ENCODE measurements at places on chromosomes 3 and 15. TPM values are rescaled to one million over a fixed set of nuclear protein-coding genes. Genes with fewer than 3 reads are reported as not detected.

GRCh38 chr15:31098491-31098917, 3.0 kb downstream of the TRPM1 start:
- H3K27me3 ChIP-seq = no peaks in the 10 kb centered on the region
- H3K4me1 ChIP-seq = no peaks in the 10 kb centered on the region
- no peak for DNase-seq
- H3K27ac ChIP-seq = no peak overlapping the region

STRIT1 gene
- total RNA-seq = not detected

KNG1 gene
- not detected for total RNA-seq

- no peak overlapping the region for H3K4me3 ChIP-seq
- H3K27ac ChIP-seq = no peak overlapping the region
- DNase-seq = no peak
- H3K36me3 ChIP-seq = no peaks in the 10 kb centered on the region
- H3K4me1 ChIP-seq = peaks cover 3% of the 10 kb centered on the region
Observed at GRCh38 chr15:78363381-78363734, 23.2 kb downstream of the CRABP1 start.

DNA sequence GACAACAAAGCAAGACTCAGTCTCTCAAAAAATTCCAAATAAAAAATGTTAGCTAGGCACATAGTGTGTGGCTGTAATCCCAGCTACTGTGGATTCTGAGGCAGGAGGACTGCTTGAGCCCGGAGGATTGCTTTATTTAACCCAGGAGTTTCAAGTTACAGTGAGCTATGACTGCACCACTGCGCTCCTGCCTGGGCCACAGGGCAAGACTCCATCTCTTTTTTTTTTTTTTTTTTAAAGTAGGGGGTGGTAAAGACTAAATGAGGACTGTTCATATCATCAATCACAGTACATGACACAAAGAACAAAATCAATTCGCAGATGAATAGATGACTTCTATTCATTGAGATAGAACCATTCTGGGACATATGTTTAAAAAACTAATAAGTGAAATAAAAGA, 48.1 kb downstream of the ACAP2 start:
- H3K4me1 ChIP-seq = no peaks in the 10 kb centered on the region
- no peak for DNase-seq
- H3K27me3 ChIP-seq = no peaks in the 10 kb centered on the region
- no peaks in the 10 kb centered on the region for H3K36me3 ChIP-seq

GCNT3 gene
- total RNA-seq = 7.3 TPM

GRCh38 chr3:12990306-12990705, 82.9 kb downstream of the IQSEC1 start:
- H3K27me3 ChIP-seq = peaks cover 5% of the 10 kb centered on the region
- DNase-seq = no peak
- H3K4me1 ChIP-seq = no peaks in the 10 kb centered on the region
- H3K27ac ChIP-seq = no peak overlapping the region
- H3K36me3 ChIP-seq = no peaks in the 10 kb centered on the region

GRCh38 chr15:58671186-58671585, 78.3 kb downstream of the ADAM10 start:
- H3K4me1 ChIP-seq = peaks cover 11% of the 10 kb centered on the region
- H3K27ac ChIP-seq = no peak overlapping the region
- peaks cover 4% of the 10 kb centered on the region for H3K36me3 ChIP-seq
- H3K4me3 ChIP-seq = no peak overlapping the region

DNA sequence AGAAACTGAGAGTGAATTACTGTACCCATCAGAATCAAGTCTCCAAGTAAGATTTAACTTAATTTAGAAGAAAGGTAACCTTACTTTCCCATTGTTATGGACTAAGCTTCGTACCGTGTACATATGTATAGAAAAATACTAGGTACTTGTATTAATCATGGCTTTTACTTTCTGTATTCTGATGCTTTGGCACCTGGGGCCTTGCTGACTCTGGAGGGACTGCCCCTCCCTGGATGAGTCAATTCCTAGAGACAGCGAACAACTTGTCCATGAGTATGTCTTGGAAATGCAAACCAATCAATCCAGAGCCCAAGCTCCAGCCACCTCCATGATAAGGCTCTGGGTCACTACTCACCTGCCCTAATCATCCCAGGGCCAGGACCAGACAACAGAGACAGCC, 50.0 kb upstream of the DGKG start:
- no peak overlapping the region for H3K27ac ChIP-seq
- peaks cover 11% of the 10 kb centered on the region for H3K4me1 ChIP-seq
- no peak for DNase-seq
- no peaks in the 10 kb centered on the region for H3K36me3 ChIP-seq
- no peak overlapping the region for H3K4me3 ChIP-seq
- H3K27me3 ChIP-seq = no peaks in the 10 kb centered on the region

DNA sequence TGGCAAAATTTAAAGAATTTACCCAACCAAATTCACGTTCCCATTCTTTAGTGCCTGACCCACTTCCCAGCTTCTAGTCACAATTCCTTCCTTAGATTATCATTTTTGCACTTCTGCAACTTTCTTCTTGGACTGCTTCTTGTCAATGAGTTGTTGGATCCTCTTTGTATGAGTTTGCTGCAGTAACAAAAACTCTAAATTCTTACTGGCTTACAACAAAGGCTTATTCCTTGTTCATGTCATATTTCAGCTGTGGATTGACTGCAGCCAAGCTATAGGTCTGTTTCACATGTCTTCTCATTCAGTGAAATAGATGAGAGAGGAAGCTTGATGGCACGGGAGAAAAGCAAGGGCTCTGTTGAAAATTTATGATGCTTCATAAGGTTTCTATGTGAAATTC, 50.4 kb upstream of the TGFBR2 start:
- no peak overlapping the region for H3K27ac ChIP-seq
- H3K4me3 ChIP-seq = no peak overlapping the region
- no peaks in the 10 kb centered on the region for H3K4me1 ChIP-seq
- H3K27me3 ChIP-seq = no peaks in the 10 kb centered on the region

GRCh38 chr3:152452318-152452717, 183.6 kb downstream of the MBNL1 start:
- no peak overlapping the region for H3K27ac ChIP-seq
- DNase-seq = no peak
- H3K27me3 ChIP-seq = no peaks in the 10 kb centered on the region
- H3K4me1 ChIP-seq = peaks cover 26% of the 10 kb centered on the region

GRCh38 chr3:47418167-47419082, 37.6 kb downstream of the PTPN23 start:
- no peak overlapping the region for H3K4me3 ChIP-seq
- H3K4me1 ChIP-seq = peaks cover 9% of the 10 kb centered on the region
- no peak overlapping the region for H3K27ac ChIP-seq

GRCh38 chr15:97168704-97169475, 791.6 kb upstream of the ARRDC4 start:
- no peaks in the 10 kb centered on the region for H3K27me3 ChIP-seq
- no peaks in the 10 kb centered on the region for H3K4me1 ChIP-seq
- H3K4me3 ChIP-seq = no peak overlapping the region
- H3K36me3 ChIP-seq = no peaks in the 10 kb centered on the region
- DNase-seq = no peak

- H3K36me3 ChIP-seq = no peaks in the 10 kb centered on the region
- H3K4me3 ChIP-seq = no peak overlapping the region
- no peaks in the 10 kb centered on the region for H3K27me3 ChIP-seq
- DNase-seq = no peak
Observed at GRCh38 chr3:159960188-159961148, 28.2 kb upstream of the IL12A start.

- H3K27me3 ChIP-seq = peaks cover 1% of the 10 kb centered on the region
- peaks cover 25% of the 10 kb centered on the region for H3K4me1 ChIP-seq
- H3K4me3 ChIP-seq = no peak overlapping the region
- peak overlapping the region; percentile 53 for H3K27ac ChIP-seq
- DNase-seq = no peak
- H3K36me3 ChIP-seq = no peaks in the 10 kb centered on the region
Observed at GRCh38 chr15:99441871-99442251, 123.9 kb upstream of the MEF2A start.

GRCh38 chr3:107098864-107099263, 278.4 kb upstream of the CCDC54 start:
- no peak for DNase-seq
- H3K4me3 ChIP-seq = no peak overlapping the region
- H3K27me3 ChIP-seq = no peaks in the 10 kb centered on the region
- no peaks in the 10 kb centered on the region for H3K36me3 ChIP-seq

DNA sequence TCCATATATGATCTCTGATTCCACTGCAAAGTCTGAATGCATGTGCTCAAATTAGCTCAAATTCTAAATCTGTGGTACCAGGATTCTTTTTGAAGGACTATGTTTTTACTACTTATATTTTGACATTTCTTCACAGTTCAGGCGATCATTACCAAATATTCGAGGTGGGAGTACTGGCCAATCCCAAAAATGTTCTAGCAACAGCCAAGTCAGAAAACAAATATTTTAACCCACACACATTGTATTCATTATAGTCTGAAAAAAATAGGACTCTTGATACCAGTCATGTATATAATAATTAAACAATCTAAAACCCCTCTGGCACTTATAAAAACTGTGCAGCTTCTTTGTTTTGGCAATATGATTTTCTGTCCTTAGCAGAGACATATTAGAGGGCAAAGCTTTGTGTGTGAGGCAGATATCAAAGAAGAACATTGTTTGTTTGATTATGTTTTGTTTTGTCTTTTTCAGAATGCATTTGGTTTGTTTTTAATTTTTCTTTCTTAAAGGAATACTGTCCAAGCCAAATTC, 37.4 kb downstream of the FGF7 start:
- no peaks in the 10 kb centered on the region for H3K27me3 ChIP-seq
- no peaks in the 10 kb centered on the region for H3K4me1 ChIP-seq
- no peak for DNase-seq
- H3K36me3 ChIP-seq = no peaks in the 10 kb centered on the region
- H3K27ac ChIP-seq = no peak overlapping the region
- no peak overlapping the region for H3K4me3 ChIP-seq

IL17RB gene
- 5.5 TPM for total RNA-seq

DNA sequence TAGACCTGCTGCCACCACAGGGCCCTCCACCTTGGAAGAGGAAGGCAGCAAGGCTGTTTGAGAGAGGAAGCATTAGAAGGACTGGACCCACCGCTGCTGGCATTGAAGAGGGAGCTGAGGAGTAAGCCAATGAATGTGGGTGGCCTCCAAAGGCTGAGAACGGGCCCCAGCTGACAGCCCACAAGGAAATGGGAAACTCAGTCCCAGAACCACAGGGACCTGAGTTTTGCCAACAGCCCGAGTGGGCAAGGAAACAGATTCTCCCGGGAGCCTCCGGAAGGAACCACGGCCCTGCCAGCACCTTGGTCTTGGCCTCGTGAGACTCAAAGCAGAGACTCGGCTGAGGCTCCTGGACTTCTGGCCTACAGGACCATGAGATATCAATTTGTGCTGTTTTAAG, 95.4 kb upstream of the SNRPA1 start:
- H3K27me3 ChIP-seq = no peaks in the 10 kb centered on the region
- H3K27ac ChIP-seq = no peak overlapping the region
- H3K4me3 ChIP-seq = no peak overlapping the region
- no peaks in the 10 kb centered on the region for H3K36me3 ChIP-seq

PIERCE2 gene
- 3.4 TPM for total RNA-seq

- H3K4me1 ChIP-seq = peaks cover 17% of the 10 kb centered on the region
- no peaks in the 10 kb centered on the region for H3K36me3 ChIP-seq
- no peak overlapping the region for H3K4me3 ChIP-seq
- H3K27ac ChIP-seq = peak overlapping the region; percentile 3
- no peaks in the 10 kb centered on the region for H3K27me3 ChIP-seq
Observed at GRCh38 chr15:77538793-77539497, 93.8 kb downstream of the LINGO1 start.

DNA sequence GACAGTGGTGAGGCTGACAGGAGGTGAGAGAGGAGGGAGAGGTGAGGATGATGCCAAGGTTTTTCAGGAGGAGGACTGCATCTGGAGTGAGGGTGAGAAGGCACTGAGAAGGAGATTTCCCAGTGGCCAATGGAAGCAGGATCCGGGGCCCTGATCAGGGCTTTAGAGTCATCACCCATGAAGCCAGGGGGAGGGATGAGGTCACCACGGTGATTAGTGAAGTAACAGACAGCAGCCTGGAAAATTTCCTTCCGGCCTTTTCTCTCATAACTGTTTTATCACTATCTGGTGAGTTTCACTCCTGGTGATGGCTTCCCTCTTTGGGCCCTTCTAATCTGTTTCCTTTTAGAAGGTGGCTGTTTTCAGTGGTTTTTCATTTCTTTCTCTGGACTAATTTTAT, 80.5 kb upstream of the WNT5A start:
- no peak overlapping the region for H3K27ac ChIP-seq
- H3K27me3 ChIP-seq = no peaks in the 10 kb centered on the region
- no peaks in the 10 kb centered on the region for H3K36me3 ChIP-seq
- DNase-seq = no peak

GRCh38 chr3:128337305-128337704, 129.4 kb downstream of the DNAJB8 start:
- H3K36me3 ChIP-seq = peaks cover 23% of the 10 kb centered on the region
- no peak overlapping the region for H3K27ac ChIP-seq
- peak; percentile 15 for DNase-seq

- DNase-seq = no peak
- no peaks in the 10 kb centered on the region for H3K36me3 ChIP-seq
- no peaks in the 10 kb centered on the region for H3K27me3 ChIP-seq
- H3K4me3 ChIP-seq = no peak overlapping the region
- H3K27ac ChIP-seq = no peak overlapping the region
- H3K4me1 ChIP-seq = no peaks in the 10 kb centered on the region
Observed at GRCh38 chr15:61088675-61089074, 140.4 kb downstream of the RORA start.

- no peak for DNase-seq
- H3K4me3 ChIP-seq = no peak overlapping the region
- no peaks in the 10 kb centered on the region for H3K27me3 ChIP-seq
- H3K4me1 ChIP-seq = peaks cover 8% of the 10 kb centered on the region
- H3K36me3 ChIP-seq = no peaks in the 10 kb centered on the region
Observed at GRCh38 chr3:191360620-191361019, 30.3 kb upstream of the UTS2B start.

DNA sequence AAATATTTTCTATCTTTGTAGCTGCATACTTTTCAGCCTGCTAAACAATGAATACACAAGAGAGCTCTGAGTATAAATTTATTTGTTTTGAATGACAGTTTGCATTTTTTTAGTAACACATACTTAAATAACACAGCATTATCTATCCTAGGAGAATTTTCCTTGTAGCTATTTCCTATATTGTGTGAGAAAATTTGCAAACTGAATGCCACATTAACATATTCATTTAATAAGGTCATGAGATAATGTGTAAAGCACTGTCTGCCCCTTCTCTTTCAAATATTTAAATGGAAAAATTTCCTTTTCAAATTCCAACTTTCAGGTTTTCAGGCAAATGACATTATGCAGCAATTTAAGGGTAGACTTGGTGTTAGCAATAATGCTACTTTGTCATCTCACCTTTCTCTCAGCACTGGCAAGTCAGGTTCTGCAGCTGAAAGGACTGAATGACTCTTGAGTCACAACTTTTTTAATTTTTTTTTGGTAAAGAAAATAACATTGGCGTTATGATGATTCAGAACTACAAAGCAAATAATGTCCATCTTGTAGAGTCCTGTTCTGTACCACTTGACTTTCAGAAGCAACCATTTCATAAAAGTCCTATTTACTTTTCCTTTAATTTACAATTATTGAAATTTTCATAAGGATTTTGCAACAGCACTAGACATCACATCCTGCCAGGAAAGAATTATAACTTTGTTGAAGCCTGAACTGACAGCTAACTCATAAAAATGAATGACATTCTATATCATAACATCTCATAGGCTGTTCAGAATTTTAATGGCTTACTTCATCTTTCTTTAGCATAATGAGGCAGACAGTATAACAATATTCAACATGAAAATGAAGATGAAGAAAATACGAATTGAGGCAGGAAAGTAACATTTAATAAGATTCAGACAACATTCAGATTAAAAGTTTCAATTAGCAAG, 681.6 kb upstream of the SEMA6D start:
- no peak overlapping the region for H3K4me3 ChIP-seq
- no peaks in the 10 kb centered on the region for H3K27me3 ChIP-seq
- peak; percentile 3 for DNase-seq
- no peaks in the 10 kb centered on the region for H3K4me1 ChIP-seq
- no peaks in the 10 kb centered on the region for H3K36me3 ChIP-seq
- H3K27ac ChIP-seq = no peak overlapping the region

GRCh38 chr15:80386151-80386550, 18.0 kb upstream of the ARNT2 start:
- DNase-seq = no peak
- H3K27ac ChIP-seq = no peak overlapping the region
- H3K27me3 ChIP-seq = peaks cover 4% of the 10 kb centered on the region

All from left lung (tissue), 14 donors.